Glutamatergic neuron (in vitro differentiated cells): ENCODE measurements at places on chromosomes 13 and 19. TPM values are rescaled to one million over a fixed set of nuclear protein-coding genes. Genes with fewer than 3 reads are reported as not detected.

- peak; percentile 48 for DNase-seq
- H3K4me3 ChIP-seq = peak overlapping the region; percentile 90
- peaks cover 11% of the 10 kb centered on the region for H3K4me1 ChIP-seq
- peaks cover 8% of the 10 kb centered on the region for H3K27me3 ChIP-seq
- H3K27ac ChIP-seq = peak overlapping the region; percentile 64
These were observed 14.2 kb downstream of the DPF1 start for GRCh38 chr19:38209671-38210457.

- no peak for DNase-seq
- peaks cover 22% of the 10 kb centered on the region for H3K4me1 ChIP-seq
- H3K4me3 ChIP-seq = no peak overlapping the region
- no peak overlapping the region for H3K27ac ChIP-seq
- H3K36me3 ChIP-seq = no peaks in the 10 kb centered on the region
- H3K27me3 ChIP-seq = no peaks in the 10 kb centered on the region
These were observed 249.5 kb downstream of the DNAJC15 start for GRCh38 chr13:43272851-43273250.

DNA sequence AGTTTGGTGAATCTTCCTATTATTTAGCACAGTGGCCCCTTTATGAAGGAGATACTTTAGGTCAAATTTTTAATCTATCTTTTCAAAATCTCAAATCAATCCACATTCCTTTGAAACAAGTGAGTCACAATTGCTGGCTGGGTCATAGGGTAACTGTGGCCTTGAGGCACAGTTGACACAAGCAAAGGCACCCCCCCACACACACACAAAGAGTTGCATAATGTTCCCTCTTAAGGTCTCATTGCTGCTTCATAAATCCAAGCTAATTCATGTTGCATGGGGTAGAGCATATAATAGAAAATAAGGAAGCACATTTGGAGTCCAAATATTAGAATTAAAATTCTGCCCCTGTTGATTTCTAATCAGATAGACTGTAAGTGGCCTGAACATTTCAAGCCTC is 171.5 kb downstream of the DLEU7 start:
- H3K4me3 ChIP-seq = no peak overlapping the region
- H3K4me1 ChIP-seq = no peaks in the 10 kb centered on the region
- H3K36me3 ChIP-seq = peaks cover under 1% of the 10 kb centered on the region
- H3K27ac ChIP-seq = no peak overlapping the region

DNA sequence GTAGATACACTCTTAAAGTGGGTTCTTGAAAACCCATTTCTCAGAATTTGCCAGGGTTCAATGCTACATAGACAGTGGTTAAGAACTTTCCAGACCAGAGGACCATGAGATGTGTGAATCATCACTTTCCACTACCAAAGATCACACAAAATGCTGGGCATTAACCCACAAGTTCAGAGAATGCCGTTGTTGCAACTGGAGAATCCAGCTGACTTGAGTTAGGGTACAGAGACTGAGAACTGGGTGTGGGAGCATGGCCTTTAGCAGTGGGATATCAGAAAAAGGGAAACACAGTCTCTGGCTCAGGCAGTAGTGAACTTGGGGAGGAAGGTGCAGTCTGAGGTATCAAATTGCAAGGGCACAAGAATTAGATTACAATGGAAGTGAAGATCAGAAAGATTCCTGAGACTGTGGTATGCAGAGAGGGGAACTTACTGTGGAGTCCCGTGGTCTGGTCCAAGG is 51.5 kb upstream of the WDFY2 start:
- no peaks in the 10 kb centered on the region for H3K4me1 ChIP-seq
- H3K4me3 ChIP-seq = no peak overlapping the region
- H3K27me3 ChIP-seq = peaks cover 1% of the 10 kb centered on the region
- DNase-seq = no peak
- H3K27ac ChIP-seq = no peak overlapping the region

CFAP97D2 gene
- total RNA-seq = not detected

CDC37 gene
- total RNA-seq = 128 TPM
